Left lung (tissue), 14 donors: ENCODE measurements at places on chromosomes 11 and 22.

DNA sequence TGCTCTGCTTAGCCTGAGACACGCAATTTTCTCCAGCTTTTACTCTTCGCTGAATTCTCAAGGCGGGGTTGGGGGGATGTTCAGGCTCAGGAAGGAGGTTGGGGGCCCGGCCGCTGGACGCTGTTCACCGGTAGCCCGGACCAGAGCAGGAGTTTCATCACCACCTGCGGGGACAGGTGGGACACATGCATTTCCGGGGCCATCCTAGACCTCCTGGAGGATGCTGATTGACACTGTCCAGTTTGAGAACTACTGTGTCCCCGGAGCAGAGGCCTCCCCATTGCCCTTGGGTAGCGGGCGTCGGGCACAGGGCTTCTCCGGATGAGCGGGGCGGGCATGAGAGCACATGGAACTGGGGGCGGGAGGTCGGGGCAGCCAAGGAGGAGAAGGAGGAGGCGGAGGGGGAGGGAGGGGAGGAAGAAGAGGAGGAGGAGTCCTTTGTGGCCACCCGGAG lies 144.0 kb upstream of the GRK3 start:
- H3K4me3 ChIP-seq: peak overlapping the region; percentile 41
- no peaks in the 10 kb centered on the region for H3K36me3 ChIP-seq
- H3K27ac ChIP-seq: no peak overlapping the region
- no peak for DNase-seq
- H3K27me3 ChIP-seq: peaks cover 46% of the 10 kb centered on the region
- H3K4me1 ChIP-seq: peaks cover 7% of the 10 kb centered on the region

GRCh38 chr11:130554241-130555055 lies 106.0 kb downstream of the ADAMTS15 start:
- H3K27me3 ChIP-seq: no peaks in the 10 kb centered on the region
- no peaks in the 10 kb centered on the region for H3K36me3 ChIP-seq
- no peak overlapping the region for H3K4me3 ChIP-seq
- H3K4me1 ChIP-seq: peaks cover 3% of the 10 kb centered on the region
- no peak overlapping the region for H3K27ac ChIP-seq
- no peak for DNase-seq

DNA sequence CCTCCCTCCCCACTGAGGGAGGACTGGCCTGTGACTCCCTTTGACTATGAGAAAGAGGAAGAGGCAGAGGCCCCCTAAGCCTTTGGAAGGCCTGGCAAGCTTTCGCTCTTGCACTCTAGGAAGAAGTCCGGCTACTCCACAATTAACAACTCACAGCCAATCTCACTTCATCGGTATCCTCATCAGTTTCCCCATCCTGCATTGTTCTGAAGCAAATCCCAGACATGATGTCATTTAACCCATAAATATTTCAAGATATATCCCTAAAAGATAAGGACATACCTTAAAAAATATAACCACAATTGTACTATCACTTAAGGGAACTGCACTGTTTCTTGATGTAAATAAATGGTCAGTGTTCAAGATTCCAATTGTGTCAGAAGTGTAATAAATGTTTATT lies 63.1 kb downstream of the CWC15 start:
- H3K36me3 ChIP-seq: no peaks in the 10 kb centered on the region
- H3K27ac ChIP-seq: no peak overlapping the region
- H3K4me3 ChIP-seq: no peak overlapping the region
- no peaks in the 10 kb centered on the region for H3K27me3 ChIP-seq
- DNase-seq: no peak

DNA sequence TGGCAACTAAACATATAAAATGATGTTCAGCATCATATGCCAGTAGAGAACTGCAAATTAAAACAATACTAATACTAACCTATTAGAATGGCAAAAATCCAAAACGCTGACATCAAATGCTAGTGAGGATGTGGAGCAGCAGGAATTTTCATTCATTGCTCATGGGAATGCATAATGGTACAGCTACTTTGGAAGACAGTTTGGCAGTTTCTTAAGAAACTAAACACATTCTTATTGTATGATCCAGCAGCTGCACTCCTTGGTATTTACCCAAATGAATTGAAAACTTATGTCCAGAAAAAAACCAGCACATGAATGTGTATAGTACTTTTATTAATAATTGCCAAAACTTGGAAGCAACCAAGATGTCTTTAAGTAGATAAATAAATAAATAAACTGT lies 258.0 kb downstream of the TENM4 start:
- H3K4me1 ChIP-seq: no peaks in the 10 kb centered on the region
- H3K27me3 ChIP-seq: no peaks in the 10 kb centered on the region
- no peaks in the 10 kb centered on the region for H3K36me3 ChIP-seq
- DNase-seq: no peak

- H3K27me3 ChIP-seq: no peaks in the 10 kb centered on the region
- peaks cover 43% of the 10 kb centered on the region for H3K4me1 ChIP-seq
- H3K4me3 ChIP-seq: no peak overlapping the region
- peak overlapping the region; percentile 33 for H3K27ac ChIP-seq
Observed at GRCh38 chr11:59188954-59189353, 17.0 kb downstream of the DTX4 start.
